Fibroblast of skin of left quadriceps (primary cell): ENCODE measurements at places on chromosomes 2 and 18.

DNA sequence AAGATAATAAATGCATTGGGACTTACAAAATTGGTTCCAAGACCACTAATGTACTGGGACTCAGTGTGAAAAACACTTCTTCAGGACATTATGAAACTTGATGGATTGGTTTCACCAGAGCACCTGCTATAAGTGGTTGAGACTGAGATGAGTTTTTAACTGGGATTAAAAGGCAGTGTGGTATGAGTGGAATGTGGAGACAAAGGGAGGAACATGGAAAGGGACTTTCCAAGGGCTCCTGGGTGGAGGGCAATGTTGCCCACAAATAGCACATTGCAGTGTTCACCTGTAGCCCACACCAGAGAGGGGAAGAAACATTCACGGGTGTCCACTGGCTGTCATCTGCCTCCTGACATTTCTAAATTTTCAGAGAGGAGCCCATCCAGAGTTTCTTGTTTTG is 253.3 kb upstream of the TANK start:
- no peak for DNase-seq

DNA sequence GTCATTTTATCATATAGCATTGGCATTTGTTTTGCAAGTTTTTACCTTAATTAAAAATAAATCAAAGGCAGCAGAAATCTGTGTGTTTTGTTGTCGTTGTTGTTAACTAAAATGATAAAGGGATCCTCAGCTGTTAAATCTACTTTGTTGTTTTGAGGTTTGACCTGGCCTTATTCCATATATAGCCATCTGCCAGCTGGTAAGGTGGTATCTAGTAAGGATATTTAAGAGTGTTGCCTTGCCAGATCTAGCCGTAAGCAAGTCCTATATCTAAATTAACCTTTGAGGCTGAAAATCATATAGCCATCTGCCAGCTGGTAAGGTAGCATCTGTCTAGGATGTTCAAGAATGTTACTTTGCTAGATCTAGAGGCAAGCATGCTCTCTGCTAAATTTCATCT is 56.6 kb downstream of the BMPR2 start:
- DNase-seq: no peak

DNA sequence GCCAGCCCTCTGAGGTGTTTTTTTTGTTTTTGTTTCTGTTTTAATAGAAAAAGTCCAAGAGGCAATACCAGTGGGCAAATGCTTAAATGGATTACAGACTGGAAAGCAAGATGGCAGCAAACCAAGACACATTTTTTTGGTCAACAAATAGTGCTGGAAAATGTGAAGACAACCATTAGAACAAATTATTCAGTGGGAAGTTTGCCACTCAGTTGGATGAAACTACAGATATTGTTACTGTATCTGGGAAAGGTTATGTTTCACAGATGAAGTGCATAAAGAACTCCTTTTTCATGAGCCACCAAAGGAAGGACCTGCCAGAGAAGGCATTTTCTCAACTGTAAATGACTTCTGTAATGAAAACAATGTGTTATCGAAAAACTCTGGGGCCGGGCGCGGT is 93.0 kb upstream of the ODC1 start:
- no peak for DNase-seq

DNA sequence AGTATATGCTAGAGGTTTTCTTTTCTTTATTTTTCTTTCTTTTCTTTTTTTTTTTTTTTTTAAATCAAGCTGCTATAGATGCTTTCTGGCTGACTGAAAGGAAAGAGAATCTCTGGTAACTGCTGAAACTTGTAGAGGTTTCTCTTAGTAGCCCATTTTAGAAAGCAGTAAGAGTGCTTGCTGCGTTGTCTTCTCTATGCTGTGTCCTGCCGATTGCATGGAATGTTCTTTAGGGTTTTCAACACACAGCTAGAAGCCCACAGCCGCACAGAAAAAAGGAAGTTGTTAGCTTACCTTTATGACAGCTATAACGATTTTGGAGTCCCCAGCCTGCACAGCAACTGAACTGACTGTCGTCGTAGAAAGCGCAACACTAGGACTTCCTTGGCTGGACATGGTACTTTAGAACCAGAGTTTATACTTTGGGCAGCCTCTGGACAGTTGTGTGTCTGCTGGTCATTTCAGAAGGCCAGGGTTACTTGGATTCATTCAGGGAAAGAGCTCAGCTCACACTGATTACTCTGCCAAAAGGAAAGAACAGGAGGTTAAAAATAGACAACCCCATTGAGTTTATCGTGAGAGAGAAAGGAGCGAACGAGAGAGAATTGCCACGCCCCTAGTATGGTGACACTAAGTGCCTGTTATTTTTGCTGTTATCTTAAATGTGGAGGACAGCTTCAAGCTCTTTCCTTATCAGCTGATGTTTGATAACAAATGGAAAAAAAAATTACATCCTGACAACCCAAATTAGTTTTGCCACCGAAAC is at the start of gene CCDC141:
CCDC141 (minus strand) TSS at position 592 of the 766 bp plus-strand sequence; CDS start at position 396, 196 bp downstream.
- no peak for DNase-seq

DNA sequence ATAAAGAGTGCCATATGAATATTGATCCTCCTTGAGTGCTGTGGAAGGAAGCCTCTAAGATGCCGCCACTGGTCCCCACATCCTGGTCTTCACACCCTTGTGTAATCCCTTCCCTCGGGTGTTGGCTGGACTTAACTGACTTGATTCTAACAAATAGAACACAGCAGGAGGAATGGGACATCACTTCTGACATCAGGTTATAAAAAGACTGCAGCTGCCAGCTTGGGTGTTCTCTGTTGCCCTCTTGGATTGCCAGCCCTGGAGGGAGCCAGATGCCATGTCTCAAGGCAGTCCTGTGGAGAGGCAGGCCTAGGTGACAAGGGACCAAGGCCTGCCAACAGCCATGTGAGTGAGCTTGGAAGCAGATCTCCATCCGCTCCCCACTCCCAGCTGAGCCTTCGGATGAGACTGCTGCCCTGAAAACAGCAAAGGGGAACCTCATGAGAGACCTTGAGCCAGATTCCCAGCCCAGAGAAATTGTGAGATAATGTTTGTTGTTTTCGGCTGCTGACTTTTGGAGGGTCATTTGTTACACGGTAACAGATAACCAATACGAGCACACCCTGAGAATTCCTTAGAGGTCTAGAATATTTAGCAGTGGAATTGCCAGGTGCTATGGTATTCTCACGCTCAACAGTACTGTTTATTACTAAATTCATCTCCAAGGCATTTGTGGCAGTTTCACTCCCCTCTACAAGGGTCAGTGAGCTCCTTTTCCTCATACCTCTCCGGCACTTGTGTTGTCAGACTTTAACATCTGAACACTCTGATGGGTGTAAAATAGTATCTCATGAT is 32.5 kb downstream of the HPCAL1 start:
- no peak for DNase-seq

DNA sequence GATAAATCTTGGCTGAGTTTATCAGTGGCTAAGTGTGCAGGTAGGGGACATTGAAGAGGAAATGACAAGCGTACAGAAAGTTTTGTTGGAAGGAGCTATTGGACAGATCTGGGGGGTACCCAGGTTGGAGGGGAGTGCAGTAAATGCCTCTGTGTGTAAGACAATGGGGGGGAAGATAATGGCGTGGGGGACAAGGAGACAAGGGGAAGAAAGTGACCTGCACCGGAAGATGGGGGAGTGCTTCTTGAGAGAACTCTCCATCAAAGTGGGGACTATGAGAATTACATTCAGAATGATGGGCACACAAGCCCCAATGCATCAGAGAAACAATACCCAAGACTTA is 190.0 kb downstream of the ALPK2 start:
- no peak for DNase-seq

DNA sequence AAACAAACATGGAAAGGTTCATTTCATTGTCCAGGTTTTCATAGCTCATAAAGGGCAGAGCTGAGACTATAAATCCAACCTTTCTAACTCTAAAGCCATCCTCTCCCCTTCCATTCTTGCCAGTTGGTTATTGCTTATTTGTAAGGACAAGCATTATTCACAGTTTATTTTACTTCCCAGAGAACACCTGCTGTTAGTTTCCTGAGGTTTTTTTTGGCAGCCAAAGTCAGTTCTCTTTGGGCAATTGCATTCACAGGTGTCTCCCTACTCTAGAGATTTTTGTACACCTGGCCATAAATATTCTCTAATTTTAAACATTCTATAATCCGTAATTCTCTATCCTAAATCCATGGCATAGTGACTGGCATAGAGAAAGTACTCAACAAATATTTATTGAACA is 87.3 kb upstream of the SPHKAP start:
- no peak for DNase-seq

DNA sequence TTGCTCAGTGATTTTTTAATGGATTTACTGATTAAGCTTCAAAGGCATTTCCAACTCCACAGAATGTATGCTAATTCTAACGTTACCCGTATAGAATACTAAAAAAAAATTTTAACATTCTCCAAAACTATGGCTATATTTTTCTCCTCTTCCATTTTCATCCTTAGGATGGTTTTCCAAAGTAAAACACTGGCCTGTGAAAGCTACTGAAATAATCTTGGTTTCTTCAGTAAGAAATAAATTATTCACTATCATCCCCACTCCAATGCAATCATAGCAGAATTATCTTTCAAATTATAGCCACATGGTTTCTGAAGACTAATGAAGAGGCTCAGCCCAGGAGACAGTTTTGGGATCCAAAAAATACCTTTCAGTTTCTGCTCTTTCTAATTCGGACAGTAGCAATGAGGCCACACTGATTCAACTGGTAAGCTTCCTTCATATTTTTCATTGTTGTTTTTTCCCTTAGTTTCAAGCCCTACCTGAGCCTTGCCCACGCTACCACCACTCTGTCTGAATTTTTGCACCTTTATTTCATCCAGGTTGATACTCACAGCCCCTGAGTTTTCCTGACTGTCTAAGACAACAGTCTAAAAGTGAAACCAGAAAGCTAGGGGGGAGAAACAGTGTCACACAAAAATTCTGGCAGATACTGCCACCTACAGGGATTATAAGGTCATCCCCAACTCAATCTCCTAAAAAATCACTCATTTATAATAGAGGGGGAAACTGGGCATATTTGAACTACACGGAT is 887.9 kb downstream of the NRXN1 start:
- peak; percentile 39 for DNase-seq

- no peak for DNase-seq
Observed at GRCh38 chr2:203671876-203672275, 34.6 kb upstream of the CD28 start.

- DNase-seq: peak; percentile 57
Observed at GRCh38 chr2:223076573-223076972, 24.6 kb downstream of the KCNE4 start.

DNA sequence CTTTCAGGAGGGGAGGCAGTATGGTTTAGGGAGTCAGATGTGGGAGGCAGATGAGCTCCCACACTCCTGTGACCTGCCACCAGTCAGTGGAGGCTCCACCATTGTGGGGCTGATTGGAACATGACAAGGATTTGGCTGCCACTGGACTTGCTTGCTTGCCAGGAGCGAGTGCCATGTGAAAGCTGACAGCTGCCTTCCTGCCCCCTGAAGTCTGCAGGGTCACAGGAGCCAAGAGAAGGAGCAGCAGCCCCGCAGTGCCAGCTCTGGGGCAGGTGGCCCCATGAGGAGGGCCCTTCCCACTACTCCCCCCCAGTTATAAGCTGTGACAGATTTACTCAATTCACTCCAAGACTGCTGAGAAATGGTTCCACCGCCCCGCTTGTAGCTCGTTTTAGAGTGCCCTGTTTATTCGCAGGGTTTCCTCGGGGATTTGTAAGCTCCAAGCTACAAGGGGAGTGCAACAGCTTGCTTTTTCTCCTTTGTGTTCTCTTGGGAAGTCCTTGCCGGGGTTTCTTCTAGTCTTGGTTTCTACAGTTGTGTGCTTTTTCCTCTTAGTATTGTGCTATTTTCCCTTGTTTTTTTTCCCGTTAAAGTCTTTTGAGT is 414.3 kb downstream of the MEIS1 start:
- no peak for DNase-seq

DNA sequence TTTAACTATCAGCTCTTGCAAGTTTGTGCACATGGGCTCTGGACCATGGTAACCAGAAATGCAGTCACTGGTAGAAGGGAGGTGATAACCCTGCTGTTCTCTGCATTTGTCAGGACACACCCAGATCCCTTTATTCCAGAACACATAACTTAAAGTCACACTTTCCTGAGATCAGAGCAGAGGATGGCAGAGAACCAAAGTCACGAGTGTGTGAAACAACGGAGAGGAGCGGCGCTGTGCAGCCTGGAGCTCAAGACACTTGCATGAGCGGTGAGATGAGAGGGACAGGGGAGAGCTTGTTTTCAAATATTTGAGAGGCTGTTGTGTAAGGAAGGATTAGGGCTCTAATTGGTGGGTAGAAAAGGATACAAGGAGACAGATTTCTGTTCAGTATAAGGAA is 43.3 kb upstream of the AAK1 start:
- no peak for DNase-seq

DNA sequence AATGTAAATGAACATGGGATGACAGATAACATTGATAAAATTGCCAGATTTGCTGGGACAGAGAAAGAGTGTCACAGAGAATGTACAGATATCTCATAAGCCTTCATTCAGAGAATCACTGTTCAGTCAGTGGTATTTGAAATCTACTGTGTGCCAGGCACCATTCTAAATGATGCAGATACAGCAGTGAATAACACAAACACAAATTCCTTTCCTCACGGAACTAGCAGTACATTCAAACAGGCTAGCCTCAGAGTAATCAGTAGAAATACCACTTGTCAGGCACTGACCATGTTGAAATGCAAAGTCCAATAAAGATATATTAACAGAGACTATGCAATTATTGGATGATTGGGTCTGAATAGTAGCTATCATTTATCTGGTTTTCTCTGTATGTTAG is 211.0 kb downstream of the RDH14 start:
- DNase-seq: no peak

GRCh38 chr18:35938562-35938961 is 33.9 kb upstream of the RMP24 start:
- DNase-seq: no peak

DNA sequence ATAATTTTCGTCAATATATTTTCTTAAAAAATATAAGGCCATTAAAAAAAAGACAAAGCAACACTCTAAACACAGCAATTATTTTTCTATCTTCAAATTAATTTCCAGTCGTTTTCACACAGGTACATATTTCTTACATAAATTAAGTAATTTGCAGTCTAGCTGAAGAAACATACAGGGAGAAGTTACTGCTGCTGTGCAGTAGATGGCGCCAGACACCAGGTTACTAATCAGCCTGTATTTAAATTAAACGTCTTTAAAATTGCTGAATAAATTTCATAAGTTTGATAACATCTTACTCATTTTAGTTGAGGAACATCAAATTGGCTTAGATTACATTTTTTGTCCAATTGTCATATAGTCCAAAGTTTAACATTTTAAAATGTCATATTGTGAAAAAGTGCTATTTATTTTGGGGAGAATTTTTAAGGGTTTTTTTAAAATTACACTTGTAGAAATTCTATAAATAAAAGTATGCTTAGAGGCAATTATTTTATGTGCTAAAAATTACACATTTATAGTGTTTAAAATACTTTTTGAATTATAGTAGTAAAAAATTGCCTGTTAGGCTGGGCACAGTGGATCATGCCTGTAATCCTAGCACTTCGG is 88.4 kb downstream of the PMAIP1 start:
- DNase-seq: peak; percentile 21

- DNase-seq: no peak
Observed at GRCh38 chr2:98503481-98504105, 58.9 kb downstream of the INPP4A start.
